ENCODE measurements at places on chromosomes 2 and 18. TPM values are rescaled to one million over a fixed set of nuclear protein-coding genes. Genes with fewer than 3 reads are reported as not detected.

DNA sequence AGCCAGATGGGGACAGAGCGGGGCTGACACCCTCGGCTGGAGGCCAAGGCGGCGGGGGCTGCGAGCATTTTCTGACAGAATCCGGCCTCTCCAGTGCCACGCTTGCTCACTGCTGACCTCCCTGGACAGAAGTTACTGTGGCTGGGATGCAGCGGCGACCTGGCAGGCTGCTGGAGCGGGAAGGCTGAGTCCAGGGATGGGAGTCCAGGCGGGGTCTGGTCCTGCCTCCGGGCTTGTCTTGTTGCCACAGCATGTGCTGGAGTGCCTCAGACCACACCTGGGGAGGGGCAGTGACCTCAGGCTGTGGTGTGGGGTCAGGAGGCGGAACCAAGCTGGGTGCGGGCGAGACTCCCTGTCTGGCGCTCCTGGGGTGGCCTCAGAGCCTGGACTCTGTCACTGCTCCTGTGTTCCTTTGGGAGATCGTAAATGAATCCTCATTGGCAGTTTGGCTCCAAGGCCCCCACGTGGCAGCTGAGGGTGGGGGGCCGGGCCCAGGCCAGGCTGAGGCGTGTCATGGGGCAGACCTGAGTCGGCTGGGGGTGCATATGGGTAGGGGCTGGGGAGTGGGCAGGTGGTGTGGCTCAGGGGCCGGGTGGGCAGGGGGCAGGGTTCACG is 5.5 kb downstream of the BOK start:
- no peak for DNase-seq

Gene PDE6D
- total RNA-seq, result 41.0 TPM

DNA sequence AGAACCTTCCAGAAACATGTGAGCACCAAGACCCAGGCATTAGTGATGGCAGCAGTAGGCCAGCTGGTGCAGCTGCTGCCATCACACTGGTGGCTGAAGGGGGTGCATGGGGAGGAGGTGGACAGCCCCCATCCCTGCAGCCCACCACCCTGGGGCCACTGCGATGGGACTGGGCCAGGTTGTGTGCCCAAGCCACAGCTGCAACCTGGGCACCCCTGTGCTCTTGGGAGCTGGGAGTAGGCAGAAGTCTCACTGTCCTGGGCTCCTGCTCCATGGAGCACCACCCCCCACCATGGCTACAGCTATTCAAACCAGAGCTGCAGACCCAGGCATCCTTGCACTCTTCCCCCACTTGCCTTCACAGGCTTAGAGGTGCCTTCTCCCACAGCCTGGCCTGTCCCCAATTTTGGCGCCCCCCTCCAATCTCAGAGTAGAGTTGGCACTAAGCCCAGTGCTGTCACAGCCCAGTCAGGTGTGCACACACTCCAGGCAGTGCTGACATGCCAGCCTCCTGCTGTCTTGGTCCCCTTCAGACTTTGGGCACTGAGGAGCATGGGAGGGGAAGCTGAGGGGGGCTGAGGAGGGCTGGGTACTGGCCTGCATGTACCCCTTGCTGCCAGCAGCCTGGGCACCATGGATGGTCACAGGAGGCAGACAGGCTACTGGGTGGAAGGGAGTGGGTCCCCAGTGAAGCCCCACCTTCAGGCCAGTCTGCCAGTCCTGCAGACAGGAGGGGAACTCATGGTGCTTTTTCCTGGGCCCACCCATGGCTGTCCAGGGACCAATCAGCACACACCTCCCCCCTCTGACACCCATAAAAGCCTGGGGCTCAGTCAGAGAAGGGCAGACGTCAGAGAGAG is 67.1 kb downstream of the CYP26B1 start:
- DNase-seq, result no peak

Gene MYOM1
- not detected for total RNA-seq

GRCh38 chr2:236639461-236640235 is 70.0 kb downstream of the ACKR3 start:
- no peak for DNase-seq

DNA sequence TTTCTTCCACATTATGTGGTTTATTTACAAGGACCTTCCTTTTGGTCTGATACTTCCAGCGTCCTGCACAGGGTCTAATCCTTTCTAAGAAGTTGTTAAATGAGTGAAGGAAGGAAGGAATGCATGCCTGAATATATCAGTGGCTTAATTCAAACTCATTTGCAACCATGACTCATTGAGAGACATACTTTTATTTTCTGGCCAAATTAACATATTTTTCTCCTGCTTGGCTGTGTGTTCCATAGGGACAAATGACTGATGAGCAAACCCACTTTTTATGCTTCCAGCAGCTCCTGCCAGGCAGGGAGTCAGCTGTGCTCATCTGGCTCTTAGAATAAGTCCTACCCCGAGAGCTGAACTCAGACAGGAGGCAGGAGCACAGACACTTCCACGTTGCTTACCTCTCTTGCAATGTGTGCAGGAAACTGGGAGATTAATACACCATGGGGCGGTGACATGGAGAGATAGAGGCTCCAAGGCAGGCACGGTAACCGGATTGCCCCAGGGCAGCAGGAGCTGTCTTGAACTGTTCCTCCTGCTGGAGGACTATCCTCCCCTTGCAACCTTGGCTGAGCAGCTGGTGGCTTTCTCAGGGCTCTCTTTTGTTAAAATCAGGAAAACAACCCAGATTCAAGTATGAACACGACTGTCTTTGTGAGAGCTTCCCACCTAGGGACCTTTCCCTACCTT is 667.5 kb upstream of the HS6ST1 start:
- DNase-seq, result no peak

DNA sequence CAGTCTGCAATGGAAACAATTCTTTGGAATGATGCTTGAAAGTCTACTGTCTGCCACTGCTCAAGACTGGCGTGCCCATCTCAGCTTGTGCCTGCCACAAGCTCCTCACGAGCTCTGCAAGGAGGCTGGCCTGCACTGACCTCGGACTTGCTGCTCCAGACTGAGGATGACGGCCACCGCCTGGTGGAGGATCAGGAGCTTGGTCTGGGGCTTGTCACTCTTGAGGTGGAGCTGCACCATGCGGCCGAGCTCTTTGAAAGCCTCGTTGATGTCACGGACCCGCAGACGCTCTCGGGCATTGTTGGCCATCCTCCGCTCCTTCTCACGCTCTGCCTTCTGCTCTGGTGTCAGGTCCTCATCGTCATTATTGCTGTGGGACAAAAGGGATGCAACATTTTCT is 269.4 kb upstream of the CCDC68 start:
- DNase-seq, result no peak

Gene FSIP2
- total RNA-seq, result not detected

DNA sequence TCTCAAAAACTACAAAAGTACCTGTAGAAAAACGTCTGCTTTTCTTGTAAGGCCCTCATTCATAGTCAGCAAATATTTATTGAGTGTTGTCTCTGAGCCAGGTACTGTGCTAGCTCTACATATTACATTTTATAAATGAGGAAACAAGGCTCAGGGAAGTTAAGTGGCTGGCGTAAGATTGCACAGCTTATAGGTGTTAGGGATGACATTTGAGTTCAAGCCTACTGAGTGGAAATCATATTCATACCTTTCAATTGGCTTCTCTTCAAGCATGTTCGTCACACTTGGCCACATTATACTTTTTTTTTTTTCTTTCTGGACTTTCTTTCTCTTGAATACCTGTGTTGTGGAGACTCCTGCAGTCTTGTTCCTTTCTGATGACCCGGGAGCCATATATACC is 5.9 kb downstream of the NCOA1 start:
- no peak for DNase-seq

Gene INHBB
- 0.16 TPM for total RNA-seq

DNA sequence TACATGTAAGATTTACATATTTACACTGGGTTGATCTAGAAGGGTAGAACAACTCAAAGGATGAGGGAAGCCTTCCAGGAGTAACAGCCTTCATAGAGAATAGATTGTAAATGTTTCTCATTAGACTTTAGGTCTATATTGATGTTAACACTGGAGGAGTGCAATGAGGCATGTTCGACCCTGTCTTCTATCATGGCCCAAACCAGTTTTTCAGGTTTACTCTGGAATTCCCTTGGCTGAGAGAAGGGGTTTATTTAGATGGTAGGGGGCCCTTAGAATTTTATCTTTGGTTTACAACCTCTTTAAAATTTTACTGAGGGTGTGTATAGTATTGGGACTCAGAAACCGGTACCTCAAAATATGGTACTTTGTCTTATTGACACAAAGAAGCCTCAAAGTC is 634.9 kb upstream of the PIK3C3 start:
- no peak for DNase-seq

DNA sequence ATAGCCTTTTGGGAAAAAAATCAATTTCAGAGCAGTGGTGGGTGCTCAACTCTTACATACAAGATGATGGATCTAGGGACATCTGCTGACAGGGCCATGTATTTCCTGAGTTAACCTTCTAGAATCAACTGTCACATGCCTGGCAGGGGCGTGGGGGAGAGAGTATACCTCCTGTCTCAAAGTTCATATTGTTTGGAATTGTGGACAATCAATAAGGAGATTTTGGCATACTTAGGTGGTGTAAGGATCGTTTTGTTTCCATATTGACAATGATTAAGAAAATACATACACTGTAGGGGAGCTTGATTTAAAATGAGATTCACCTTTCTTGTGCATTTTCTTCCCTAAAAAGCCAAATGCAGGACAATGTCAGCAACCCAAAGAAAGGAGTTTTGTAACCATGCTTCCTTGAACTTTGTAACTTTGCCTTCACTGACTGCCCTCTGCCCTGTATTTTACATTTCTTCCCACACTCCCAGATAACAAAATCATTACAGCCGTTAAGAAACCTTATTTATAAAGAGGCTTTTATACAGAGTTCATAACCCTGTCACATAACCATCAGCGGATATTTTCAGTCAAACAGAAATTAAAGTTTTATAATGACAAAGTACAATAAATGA is 88.4 kb downstream of the MEP1B start:
- no peak for DNase-seq

DNA sequence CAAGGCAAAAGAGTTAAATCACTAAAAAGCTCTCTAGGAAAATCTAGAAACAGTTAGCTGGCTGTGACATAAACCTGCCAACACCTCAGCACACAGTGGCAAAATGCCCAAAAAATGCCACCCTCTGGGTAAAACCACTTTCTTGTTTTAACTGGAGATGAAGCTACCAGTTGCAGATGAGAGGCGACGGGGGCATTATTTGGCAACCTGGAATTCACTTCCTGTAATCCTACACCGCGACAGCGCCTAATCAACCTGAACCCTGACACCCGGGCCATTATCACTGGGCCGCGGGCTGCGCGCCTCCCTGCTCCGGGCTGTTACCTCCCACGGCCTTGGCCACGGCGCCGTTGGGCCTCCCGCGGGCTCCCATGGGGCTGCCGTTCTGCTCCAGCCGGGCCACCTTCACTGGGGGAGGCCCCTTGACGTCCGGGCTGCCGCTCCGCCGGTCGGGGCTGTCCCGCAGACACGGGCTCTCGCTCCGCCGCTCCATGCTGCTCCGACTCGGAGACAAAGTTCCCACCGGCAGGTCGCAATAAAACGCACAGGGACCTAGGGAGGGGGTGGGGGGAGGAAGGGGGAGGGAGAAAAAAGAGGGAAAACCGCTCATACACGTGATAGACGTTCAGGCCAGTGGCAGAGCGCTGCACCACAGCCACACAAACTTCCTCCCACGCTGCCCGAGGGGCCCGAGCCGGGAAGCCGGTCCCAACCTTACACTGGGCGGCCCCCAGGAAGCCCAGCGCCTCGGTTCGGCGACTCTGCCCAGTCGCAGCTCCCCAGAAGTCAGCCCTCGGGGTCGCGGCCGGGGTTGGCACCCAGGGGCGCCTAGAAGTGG is 2.0 kb downstream of the SATB2 start:
- DNase-seq, result peak; percentile 82

GRCh38 chr2:75336451-75336850 is 137.1 kb upstream of the TACR1 start:
- DNase-seq, result no peak

GRCh38 chr2:214648520-214648919 is 161.0 kb downstream of the BARD1 start:
- no peak for DNase-seq

DNA sequence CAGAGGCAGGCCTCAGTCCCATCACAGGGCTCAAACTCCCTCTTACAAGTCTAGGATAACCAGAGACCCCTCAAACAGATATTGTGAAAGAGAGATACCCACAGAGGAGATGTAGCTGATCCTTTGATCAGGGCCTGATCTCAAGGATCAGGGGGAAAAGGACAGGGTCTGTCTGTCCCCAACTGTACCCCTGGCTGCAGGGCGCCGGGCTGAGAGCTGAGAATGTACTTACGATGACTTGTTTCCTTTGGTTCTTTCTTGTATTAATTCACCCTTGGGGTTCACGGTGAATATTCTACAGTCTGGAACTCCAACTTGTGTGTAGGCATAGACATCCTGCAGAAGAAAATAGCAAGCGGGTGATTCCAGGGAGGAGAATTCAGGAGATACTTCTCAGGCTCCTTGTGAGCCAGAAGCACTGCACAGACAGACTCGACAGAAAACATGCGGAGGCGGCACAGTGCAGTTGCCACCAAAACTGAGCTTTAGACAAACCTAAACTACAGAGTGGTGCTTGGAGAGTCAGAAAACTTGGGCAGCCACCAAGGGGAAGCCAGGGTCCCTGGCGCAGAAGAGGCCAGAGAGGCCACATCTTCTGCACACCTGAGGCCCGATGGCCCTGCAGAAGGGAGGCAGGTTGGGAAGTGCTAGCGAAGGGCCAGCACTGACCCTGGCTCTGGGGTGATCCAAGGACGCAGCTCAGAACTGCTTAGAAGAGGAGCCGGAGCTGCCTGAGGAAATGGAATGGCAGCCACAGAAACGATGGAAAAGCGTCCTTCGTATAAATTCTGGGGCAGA is 73.9 kb downstream of the EMILIN2 start:
- DNase-seq, result no peak

Gene NAT8
- not detected for total RNA-seq

Gene NDC80
- total RNA-seq, result 68.7 TPM

DNA sequence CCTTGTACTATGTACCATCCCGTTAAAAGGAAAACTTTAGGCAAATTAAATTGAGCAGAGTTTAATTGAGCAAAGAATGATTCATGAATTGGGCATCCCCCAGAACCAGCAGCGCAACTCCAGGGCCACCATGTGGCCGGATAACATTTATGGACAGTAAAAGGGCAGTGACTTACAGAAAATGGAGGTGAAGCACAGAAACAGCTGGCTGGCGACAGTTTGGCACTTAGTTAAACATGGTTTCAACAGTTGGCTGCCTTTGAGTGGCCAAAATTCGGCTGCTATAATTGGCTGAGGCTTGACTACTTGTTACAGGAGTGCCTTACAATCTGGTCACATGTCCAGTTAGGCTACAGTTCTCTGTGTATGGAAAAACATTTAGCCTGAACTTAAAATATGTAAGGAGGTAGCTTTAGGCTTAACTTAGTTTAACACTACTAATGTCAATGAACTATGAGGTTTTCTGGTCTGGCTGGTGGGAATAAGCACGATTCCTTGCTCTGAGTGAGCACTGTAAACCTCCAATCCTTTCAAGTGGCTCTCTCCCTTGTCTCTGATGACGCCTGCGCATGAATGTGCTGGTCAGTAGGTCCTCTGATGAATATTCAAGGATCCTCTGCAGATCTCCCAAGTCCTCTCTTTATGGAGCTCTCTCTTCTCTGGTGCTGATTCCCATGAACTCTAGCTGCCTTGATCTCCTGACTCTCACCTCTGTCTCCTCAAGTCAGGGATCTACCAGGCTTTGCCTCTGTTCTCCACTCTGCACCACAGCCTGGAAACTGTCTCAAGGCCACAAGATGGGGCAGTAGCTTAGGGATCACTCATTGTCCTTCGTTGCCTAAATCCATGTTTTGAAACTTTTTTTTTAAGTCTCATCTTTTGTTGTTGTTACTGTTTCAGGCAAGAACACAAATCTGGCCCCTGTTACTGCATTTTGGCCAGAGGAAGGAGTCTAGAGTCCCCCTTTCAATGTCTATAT is 24.4 kb upstream of the RAB31 start:
- DNase-seq, result peak; percentile 59

Gene TMEM247
- not detected for total RNA-seq

- peak; percentile 3 for DNase-seq
Observed at GRCh38 chr2:124804014-124804940, 779.2 kb downstream of the CNTNAP5 start.

Gene MAP4K4
- total RNA-seq, result 61.8 TPM

Gene TMEM169
- 0.48 TPM for total RNA-seq
